Neural crest cell (in vitro differentiated cells): ENCODE measurements at places on chromosomes 7 and 10. TPM values are rescaled to one million over a fixed set of nuclear protein-coding genes. Genes with fewer than 3 reads are reported as not detected.

The PSD gene
- total RNA-seq: 36.1 and 37.4 TPM in 2 replicates

The AZGP1 gene
- 0.52 TPM in 1 of 2 replicates, not detected in the other for total RNA-seq

The UNC5B gene
- 1.3 TPM in 2 replicates for total RNA-seq

DNA sequence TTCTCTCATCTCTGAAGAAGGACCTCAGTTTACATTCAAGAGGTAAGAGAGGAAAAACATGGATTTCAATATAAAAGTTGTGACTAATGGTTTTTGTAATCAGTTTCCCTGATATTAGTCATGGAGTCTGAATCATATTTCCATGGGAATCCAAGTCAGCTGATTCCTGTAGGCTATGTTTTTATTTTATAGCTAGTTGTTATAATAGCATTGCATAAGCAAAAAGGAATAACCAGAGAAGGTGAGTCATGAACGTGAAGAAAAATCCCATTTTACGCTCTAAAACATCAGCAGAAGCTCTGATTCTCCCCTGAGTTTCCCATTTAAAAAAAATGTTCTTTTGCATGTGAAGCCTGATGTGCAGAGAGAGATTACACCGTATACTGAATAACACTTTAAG lies 299.3 kb downstream of the SFMBT2 start:
- no peak for DNase-seq

DNA sequence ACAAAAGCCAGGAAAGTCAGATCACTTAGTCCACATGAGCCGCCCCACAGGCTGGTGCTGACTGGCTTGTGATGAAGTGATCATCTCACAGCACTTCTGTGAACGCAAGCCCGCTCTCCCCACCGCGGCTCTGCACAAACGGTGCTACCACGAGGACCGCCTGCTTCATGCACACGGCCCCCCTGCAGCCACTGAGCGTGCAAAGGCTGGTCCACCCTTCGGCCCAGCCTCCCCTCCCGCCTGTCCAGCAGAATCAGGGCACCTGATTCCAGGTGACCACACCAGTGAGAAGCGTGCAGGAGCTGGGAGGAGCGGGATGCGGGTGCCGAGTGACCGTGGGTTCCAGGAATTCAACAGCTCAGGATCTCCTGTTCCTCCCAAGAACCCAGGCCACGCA lies 32.2 kb downstream of the MAD1L1 start:
- no peak for DNase-seq

The EN2 gene
- 7.2 and 8.2 TPM in 2 replicates for total RNA-seq

DNA sequence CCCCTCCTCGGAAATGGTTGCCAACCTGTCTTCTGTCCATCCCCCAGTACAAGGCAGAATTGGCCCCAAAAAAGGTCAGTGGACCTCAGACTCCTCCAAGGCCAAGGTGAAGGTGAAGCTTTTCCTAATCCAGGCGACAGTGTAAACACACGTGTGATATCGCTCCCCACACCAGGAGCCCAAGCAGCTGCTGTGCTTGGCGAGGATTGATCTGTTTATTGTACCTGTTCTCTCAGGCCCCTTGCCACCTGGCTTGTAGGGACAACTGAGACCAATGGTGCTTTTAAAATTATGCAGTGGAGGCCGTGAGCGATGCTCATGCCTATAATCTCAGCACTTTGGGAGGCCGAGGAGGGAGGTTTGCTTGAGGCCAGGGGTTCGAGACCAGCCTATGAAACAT lies 66.1 kb upstream of the GTF2IRD1 start:
- no peak for DNase-seq
